ENCODE measurements at places on chromosomes 11 and 22.

GRCh38 chr11:17578958-17579357 is 31.9 kb downstream of the OTOG start:
- no peak for DNase-seq

GRCh38 chr11:60753309-60753708 is 3.4 kb upstream of the MS4A15 start:
- DNase-seq = no peak

GRCh38 chr11:71396548-71397123 is 51.6 kb downstream of the DHCR7 start:
- DNase-seq = no peak

DNA sequence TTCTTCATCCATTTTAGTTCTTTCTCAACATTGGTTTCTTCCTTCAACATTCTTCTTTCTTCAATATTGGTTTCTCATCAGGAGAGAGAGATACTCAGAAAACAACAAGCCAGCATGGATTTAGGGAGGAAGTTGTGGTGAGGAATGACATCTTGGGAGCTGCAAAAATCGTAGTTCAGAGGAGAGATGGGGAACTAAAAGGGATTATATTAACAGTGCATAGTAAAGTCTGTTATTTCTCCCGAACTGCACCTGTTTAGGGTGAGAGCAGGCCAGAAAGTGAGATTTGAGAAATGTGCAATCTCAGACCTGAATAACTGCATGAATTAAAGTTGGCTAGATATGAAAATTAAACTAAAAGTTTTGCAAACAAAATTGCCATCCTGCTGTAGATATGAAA is 94.5 kb downstream of the CASP12 start:
- no peak for DNase-seq

DNA sequence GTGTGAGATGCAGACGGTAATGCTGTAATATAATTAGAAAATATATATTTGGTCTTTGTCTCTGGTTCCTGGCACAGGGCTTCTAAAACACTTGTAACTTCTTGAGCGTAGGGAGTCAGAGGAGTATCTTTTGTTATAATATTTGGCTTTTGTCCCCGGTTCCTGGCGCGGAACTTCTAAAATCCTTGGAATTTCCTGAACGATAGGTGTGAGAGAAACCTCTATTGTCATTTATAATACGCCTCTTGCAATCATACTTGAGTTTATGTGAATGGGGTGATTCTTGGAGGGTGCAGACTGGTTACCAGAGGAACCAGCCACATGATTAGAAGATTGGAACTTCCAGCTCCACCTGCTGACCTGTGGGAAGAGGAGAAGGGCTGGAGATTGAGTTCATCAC is 54.1 kb upstream of the ZBED5 start:
- DNase-seq = no peak

GRCh38 chr11:107836851-107837250 is 21.7 kb downstream of the SLC35F2 start:
- no peak for DNase-seq

GRCh38 chr11:64644647-64645275 is 53.7 kb downstream of the SLC22A12 start:
- no peak for DNase-seq

- no peak for DNase-seq
These were observed 590 bp upstream of the IFITM10 start for GRCh38 chr11:1750840-1751530.

GRCh38 chr11:78022397-78023396 is at the start of gene KCTD14:
Gene KCTD14 (minus strand): TSS chr11:78023276. CDS start chr11:78023249, 27 bp downstream.
- DNase-seq = no peak

- DNase-seq = no peak
These were observed 7.6 kb upstream of the VPS37C start for GRCh38 chr11:61168800-61169199.

DNA sequence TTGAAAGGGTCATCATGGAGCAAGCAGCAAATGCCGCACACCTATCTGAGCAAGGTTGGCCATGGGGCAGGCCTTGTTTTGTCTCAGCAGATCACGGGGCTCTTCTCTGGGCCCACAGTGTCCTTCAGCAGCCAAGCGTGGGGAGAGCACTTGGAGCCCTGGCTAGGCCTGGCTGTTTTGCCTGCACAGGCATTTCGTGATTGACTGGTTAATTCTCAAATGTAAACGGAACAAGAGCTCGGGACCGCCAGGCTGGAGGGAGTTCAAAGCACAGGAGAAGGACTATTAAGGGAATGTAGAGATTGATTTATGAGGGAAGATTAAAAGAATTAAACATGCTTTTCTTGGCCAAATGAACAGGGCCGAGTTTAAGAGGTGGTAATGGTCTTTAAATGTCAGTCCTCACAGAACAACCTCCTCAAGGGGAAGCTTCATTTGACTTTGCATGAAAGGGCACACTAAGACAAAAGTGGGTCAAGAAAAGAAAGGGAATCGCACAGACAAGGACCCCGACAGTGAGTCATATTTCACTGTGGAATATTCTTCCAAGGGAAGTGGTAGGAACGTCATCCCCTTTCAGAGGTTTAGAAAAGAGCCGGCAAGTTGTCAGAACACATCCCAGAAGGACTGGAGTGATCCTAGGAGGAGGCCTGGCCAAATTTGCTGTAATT is 20.7 kb downstream of the SPON1 start:
- no peak for DNase-seq

GRCh38 chr11:66950112-66950535 is 8.1 kb downstream of the PC start:
- no peak for DNase-seq

- peak; percentile 60 for DNase-seq
These were observed 837.7 kb upstream of the CNTN5 start for GRCh38 chr11:98183034-98183433.

- DNase-seq = no peak
These were observed 158.0 kb downstream of the DSCAML1 start for GRCh38 chr11:117638911-117639543.

GRCh38 chr22:37571258-37571991 is 8.5 kb downstream of the LGALS2 start:
- DNase-seq = peak; percentile 14

DNA sequence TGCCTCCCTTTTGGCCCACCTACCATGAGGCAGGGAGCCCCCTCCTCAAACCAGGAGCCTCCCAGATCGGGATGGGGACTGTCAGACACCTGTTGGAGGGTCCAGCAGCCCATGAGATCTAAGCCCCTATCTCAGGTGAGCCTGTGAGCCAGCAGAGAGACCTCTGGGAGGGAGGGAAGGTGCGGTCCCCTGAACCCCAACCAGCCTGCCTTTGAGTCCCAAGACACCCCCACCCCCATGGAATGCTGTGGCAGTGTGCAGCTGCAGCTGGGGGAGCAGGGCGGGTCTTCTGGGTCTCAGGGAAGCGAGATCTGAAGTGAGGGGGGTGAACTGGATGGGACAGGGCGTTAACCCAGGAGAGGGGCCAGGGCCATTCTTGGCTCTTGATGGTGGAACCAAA is 1.4 kb upstream of the CDKN1C start:
- DNase-seq = no peak

GRCh38 chr11:108958368-108959104 is 293.7 kb downstream of the DDX10 start:
- no peak for DNase-seq
